ENCODE measurements at places on chromosomes 7 and 10. TPM values are rescaled to one million over a fixed set of nuclear protein-coding genes. Genes with fewer than 3 reads are reported as not detected.
A peak's percentile ranks its signal among the peaks of the same experiment; 100 is the strongest.

DNA sequence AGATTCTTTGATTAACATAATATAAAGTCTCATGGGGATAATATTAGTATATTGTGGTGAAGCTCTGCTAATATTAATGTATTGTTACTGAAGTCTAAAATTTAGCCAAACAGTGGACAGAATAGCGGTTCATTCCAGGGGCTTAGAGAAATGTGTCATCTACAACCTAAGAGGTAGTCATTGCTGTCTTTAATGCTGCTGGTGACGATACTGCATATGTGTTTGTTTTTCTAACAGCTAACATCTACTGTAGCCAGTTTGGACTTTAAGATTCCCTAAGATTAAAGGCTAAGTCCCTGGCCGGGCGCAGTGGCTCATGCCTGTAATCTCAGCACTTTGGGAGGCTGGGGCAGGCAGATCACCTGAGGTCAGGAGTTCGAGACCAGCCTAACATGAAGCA lies 102.0 kb upstream of the SAMD8 start:
- DNase-seq: no peak

- peak; percentile 72 for DNase-seq
Observed at GRCh38 chr7:141073173-141073640, 657 bp upstream of the TMEM178B start.

DNA sequence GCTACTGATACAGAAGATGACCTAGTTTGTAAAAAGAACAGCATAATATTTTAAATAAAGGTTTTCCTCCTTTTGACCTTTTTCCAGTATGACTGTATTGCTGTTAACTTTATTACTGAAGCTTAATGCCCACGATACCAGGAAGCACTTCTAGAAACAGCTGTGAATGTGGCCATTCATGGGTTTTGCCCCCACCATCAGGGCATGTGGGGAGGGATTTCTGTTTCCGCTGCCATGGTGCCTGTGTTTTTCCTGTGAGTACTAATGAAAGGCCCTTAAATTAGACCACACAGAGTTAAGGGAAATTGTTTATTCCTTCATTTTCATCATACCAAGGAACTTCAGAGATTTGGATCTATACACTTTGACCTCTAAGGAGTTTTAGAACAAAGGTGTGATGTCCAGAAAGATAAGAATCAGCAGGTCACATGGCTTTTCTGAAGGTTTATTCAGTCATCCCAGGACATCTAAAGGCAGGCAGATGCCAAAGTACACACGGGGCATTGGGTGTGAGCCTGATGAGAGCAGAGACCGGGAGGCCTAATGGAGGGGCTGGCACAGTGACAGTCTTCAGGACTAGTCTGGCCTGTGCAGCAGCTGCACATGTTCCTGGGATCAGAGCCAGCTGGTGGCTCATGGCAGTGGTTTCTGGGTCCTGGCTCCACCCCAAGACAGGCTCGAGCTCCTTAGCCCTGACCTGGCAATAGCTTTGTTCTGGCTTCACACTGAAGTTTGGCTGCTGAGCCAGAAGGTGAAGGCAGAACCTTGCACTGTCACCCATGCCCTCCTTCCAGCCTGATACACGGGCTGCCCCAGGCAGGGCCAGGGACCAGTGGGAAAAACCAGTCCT lies 190.9 kb downstream of the REEP3 start:
- peak; percentile 97 for DNase-seq

- DNase-seq: peak; percentile 46
Observed at GRCh38 chr7:100472854-100473499, 6.0 kb downstream of the TSC22D4 start.

GRCh38 chr7:101186844-101187428 lies 6.8 kb upstream of the NAT16 start:
- no peak for DNase-seq

- peak; percentile 46 for DNase-seq
Observed at GRCh38 chr10:103480521-103480920, 1.5 kb upstream of the CALHM3 start.

DNA sequence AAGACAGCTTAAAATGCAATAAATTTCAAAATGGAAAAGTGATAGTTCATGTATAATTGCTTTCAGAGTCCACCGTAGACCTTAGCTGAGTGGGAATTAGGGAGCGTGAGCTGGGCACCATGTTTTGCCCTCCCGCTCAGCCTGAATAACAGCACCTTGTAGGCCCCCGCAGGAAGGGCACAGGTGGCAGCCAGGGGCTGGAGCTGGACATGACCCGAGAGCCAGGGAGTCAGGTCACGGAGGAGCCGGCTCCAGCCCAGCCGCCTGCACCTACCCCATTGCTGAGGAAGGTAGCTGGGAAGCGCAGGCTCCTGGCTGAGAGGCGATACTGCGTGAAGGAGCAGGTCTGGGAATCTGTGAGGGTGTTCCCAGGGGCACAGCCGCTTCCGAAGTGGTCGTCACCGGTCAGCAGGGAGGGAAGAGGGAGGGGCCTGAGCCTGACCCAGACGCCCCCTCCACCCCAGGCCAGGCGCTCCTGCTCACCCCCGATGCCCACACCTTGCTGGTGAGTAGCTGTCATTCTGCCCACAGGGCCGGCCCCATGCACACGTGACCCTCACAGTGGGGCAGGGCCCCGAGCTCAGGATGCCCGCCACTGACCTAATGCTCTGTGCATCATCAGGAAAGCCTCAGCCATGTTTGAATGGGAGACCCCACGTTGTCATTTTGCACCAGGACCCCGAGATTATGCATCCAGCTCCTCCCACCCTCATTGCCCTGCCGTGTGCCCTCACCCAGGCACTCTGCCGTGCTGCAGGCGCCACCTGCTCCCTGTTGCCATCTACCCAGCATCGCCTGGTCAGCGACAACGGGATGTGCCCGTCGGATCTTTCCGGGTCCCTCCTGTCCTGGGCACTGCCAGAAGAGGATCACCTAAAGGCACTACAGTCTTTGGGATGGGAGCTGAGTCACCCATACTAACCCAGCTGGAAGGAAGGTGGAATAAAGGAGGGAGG lies 129.2 kb upstream of the TCERG1L start:
- no peak for DNase-seq

- DNase-seq: no peak
Observed at GRCh38 chr10:74507951-74508350, 318.4 kb upstream of the KAT6B start.

DNA sequence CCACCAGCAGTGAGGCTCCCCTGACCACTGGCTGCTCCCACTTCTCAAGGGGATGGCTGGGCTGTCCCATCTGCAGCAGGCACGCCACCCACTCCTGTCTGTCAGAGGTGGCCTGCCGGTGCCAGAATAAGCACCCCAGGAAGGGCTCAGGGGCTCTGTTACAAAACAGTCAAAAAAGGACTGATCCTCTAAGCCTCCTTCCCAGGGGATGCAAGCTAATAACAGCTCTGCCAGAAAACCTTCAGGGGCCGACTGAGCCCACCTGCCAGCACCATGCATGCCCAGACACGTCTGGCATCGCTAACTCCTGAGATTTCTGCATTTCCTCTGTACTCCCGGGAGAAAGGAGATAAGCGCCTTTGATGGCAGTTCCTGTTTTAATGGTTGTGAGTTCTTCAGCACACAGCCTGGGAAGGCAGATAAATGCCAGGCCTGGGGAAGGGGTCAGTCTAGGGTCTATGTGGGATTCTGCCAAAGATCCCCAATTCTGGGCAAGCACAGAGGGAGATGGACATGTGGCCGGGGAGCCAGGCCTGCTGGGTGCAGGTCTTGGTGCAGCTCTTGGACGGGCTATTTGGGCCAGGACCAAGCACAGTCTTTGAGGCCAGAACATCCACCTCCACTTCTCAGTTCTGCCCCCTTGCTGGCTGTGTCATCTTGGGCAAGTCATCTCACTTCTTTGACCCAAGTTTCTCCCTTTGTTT lies 128.4 kb downstream of the ARHGAP22 start:
- DNase-seq: peak; percentile 39

- DNase-seq: no peak
Observed at GRCh38 chr10:34392641-34393170, 422.4 kb downstream of the PARD3 start.

GRCh38 chr7:36051501-36051900 lies 101.6 kb upstream of the EEPD1 start:
- no peak for DNase-seq

GRCh38 chr10:59463909-59464308 lies 101.6 kb upstream of the FAM13C start:
- no peak for DNase-seq

GRCh38 chr7:25289518-25289917 lies 61.2 kb upstream of the NPVF start:
- DNase-seq: no peak

GRCh38 chr10:79140855-79141254 lies 72.1 kb downstream of the ZMIZ1 start:
- DNase-seq: no peak

DNA sequence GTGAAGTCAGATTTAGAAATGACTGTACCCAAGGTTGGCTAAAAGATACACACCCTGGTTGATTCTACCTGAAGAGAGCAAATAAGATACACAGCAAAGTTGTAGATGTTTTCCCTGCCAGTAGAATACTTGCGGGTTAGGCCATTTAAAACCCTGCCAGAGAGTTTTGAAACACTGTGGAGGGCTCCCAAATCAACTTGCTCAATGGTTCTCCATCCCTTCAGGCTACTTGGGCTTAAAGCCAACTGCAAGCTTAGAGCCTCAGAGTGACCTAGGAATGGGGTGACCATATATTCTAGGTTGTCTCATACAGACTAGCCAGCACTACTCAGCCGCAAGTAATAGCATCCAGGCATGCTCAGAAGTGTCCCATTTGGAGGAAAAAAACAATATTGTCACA lies 10.0 kb downstream of the CAV1 start:
- DNase-seq: peak; percentile 64

DNA sequence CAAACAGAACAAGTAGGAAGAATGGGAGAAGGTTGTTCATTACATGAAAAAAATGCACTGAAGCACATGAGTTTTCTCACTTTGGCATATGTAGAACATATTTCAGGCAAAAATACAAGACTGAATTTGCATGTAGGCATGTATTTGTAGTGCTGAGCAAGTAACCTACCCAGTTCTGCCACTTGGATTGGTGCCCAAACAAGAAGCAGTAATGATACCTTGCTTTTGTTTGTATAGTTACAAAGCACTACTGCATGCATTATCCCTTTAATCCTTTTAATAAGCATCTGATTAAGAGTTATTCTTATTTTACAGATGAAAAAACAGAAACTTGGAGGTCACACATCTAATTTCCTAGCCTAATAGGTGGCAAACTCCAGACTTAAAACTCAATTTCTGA lies 23.1 kb upstream of the CTTNBP2 start:
- no peak for DNase-seq

DNA sequence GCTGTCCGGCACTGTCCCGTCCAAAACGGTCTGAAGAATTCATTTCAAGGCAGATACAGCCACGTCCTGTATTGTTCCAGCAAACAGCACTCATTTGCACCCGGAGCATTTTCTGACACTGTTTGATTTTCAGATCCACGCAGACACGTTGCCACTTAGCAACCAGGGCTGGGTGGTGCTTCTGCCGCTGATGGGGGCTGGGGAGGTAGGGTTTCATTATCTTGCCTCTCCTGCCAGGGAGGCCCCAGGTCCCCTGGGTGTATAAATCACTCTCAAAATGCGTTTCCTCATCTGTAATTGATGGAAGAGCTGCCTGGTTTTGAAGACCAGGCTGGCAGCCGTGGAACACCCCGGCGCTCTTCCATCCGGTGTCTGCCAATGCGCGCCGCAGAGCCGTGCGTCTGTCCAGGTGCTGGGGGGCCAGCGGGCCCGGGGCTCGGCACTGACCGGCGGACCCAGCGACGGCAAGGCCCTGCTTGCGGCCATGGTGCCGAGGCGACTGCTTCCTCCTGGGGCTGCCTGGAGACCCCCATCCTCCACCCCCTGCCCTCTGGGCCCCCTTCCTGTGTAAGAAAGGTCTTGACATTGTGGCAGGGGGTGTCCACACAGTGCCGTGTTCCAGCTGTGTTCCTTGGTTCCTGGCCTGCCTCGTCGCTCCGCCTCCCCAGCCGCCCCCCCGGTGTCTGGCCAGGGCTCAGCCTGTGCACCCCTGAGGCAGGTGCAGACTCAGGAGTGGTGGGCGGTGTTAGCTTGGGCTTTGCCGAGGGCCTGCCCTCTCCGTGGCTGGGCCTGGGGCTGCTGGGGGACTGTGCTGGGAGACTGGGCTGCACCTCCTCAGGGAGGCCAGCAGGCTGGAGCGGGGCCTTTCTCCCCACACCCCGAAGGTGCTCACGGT lies 16.6 kb downstream of the ADGRA1 start:
- DNase-seq: no peak

DNA sequence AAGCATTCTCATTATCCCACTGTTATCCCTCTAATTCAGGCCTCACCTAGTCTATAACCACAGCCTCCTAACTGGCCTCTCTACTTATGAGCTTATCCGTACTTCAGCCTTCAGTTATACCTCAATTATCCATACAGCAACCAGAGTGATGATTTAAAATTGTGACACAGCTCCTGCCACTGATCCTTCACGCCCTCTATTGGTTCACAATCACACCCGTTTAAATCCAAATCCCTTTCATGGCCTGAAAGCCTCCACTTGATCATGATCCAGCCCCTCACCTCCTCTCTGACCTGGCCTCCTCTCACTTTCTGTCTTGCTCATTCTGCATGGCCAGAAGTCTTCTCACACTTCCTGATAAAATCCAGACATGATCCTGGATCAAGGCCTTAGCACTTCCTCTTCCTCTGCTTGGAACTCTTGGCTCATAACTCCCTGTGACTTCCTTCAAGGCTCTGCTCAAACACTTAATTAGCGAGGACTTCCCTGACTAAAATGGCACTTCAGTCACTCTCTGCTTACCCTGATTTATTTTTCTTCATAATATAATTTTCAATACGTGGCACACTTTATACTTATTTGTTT lies 19.0 kb upstream of the TMEM26 start:
- DNase-seq: peak; percentile 13

- no peak for DNase-seq
Observed at GRCh38 chr7:153383781-153384180, 624.2 kb downstream of the ACTR3B start.

DNA sequence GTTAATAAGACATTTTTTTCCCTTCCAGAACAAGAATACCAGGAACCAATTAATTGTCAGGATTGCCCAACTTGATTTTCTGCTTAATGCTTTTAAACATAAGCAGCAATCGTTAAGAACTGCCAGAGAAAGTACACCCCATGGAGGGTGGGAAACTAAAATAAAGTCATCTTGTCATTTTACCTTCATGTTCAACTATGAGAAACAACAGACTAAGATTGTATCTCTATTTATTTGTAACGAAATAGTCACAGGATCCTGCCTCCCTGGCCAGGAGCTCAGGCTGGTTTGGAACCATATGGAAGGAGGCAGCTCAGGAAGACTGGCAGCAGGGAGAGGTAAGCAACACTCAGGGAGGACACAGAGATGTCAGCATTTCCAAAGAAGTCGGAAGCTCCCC lies 129.6 kb downstream of the TNS3 start:
- no peak for DNase-seq

- no peak for DNase-seq
Observed at GRCh38 chr7:55210716-55211115, 154.4 kb upstream of the LANCL2 start.

- no peak for DNase-seq
Observed at GRCh38 chr7:108045154-108045553, 42.2 kb upstream of the LAMB1 start.

- DNase-seq: peak; percentile 64
Observed at GRCh38 chr7:138460649-138461607, 869 bp downstream of the TRIM24 start.

ADIRF gene
- 12.8 TPM for total RNA-seq

RNF133 gene
- total RNA-seq: 2.0 TPM

PHYHIPL gene
- total RNA-seq: under 0.01 TPM

WBP1L gene
- 73.9 TPM for total RNA-seq

SYT15B gene
- total RNA-seq: 0.51 TPM

SLC26A5 gene
- 0.85 TPM for total RNA-seq

ZNF107 gene
- 4.6 TPM for total RNA-seq

NRF1 gene
- total RNA-seq: 18.9 TPM

PRTFDC1 gene
- 8.0 TPM for total RNA-seq

GPR26 gene
- total RNA-seq: not detected

FRA10AC1 gene
- 5.8 TPM for total RNA-seq

Measured in dermis blood vessel endothelial cell (primary cell).